ENCODE measurements at places on chromosomes 5 and 9.

GRCh38 chr5:81779916-81780266 is 29.0 kb upstream of the SSBP2 start:
- no peak for DNase-seq

DNA sequence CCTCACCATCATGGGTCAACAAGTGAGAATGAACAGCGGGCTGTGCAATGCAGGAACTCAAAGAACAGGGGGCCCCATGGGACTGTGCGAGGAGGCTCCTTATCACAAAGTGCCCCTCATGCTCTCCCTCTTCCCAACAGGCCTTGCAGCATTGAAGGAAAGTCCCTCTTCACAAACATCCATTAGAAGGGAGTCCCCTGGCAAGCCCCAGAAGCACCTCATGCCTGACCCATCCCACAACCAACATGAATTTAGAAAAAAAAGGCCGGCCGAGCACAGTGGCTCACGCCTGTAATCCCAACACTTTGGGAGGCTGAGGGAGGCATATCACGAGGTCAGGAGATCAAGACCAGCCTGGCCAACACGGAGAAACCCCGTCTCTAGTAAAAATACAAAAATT is 122.6 kb upstream of the FSTL4 start:
- DNase-seq = no peak

- DNase-seq = no peak
Measured at GRCh38 chr5:38757451-38758245, 88.2 kb upstream of the OSMR start.

- DNase-seq = no peak
Measured at GRCh38 chr5:50800410-50800809, 134.0 kb downstream of the PARP8 start.

DNA sequence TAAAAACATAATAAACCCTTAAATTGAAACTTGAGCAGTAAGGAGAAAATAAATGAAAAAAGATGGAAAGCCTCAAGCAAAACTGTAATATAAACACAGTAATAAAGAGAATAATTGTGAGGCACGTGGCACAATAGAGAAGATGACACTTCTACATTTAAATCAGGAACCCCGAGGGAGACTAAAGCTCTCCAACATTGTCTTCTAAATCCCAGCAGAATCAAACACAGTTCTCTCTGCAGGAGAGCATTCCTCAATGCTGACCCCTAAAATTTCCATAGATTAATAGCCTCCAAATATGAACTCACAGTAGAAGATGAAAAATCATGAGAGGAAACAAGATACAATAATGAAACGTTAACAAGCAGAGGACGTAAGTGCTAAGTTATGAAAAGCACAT is 721.2 kb upstream of the COX7C start:
- DNase-seq = no peak

GRCh38 chr9:91771027-91771426 is 179.0 kb downstream of the ROR2 start:
- no peak for DNase-seq

- DNase-seq = no peak
Measured at GRCh38 chr5:171714851-171715250, 70.8 kb upstream of the SMIM23 start.

GRCh38 chr5:119470851-119471451 is 18.7 kb downstream of the HSD17B4 start:
- peak; percentile 69 for DNase-seq

GRCh38 chr5:26009742-26010141 is 1028.6 kb downstream of the CDH9 start:
- DNase-seq = no peak

DNA sequence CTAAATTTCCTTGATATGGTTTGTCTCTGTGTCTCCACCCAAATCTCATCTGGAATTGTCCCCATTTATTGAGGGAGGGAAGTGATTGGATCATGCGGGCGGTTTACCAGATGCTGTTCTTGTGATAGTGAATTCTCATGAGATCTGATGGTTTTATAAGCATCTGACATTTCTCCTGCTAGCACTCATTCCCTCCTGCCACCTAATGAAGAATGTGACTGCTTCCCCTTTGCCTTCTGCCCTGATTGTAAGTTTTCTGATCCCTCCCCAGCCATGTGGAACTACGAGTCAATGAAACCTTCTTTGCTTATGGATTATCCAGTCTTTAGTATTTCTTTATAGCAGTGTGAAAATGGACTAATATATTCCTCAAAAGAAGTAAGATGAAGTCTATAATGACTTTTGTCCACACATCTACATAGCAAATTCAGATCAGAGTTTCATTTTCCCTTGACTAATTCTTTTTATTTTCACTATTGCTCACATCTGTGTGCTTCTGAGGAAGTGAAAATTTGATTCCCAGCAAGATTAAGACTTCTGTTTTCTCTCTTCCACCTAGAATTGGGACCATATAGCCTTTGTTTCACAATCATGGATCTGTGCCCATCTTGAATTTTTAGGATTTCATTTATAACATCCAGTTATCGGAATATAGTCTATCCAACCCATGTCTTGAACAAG is 393.5 kb downstream of the DMAC1 start:
- DNase-seq = no peak

GRCh38 chr9:84303061-84303460 is 37.5 kb downstream of the SLC28A3 start:
- no peak for DNase-seq

DNA sequence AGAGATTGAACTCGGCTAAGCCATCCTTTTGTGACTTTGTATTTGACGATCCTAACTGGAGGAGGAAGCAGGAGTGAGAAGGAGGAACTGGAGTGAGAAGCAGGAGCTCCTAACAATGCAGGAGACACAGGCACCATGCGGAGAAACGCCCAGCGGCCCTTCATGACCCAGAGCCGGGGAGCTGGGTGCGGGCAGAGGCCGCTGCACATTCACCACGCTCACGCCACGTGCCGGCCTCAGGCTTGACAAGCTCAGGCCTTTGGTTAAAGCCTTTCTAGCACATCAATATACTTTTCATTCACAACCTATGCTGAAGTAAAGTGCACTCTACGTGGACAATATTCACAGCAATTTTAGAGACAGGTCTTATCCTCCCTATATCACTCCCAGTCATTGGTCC is 124.8 kb upstream of the FAM120A start:
- DNase-seq = no peak

- DNase-seq = no peak
Measured at GRCh38 chr5:134609232-134609851, 23.3 kb downstream of the SAR1B start.

- DNase-seq = no peak
Measured at GRCh38 chr9:108217431-108218349, 638.1 kb downstream of the ACTL7B start.

GRCh38 chr5:149239917-149240316 is 31.7 kb upstream of the AFAP1L1 start:
- no peak for DNase-seq

- DNase-seq = no peak
Measured at GRCh38 chr5:172175263-172175719, 12.7 kb downstream of the STK10 start.

- DNase-seq = no peak
Measured at GRCh38 chr5:116517488-116517887, 57.1 kb downstream of the SEMA6A start.

- no peak for DNase-seq
Measured at GRCh38 chr5:87051502-87052113, 216.1 kb upstream of the RASA1 start.

DNA sequence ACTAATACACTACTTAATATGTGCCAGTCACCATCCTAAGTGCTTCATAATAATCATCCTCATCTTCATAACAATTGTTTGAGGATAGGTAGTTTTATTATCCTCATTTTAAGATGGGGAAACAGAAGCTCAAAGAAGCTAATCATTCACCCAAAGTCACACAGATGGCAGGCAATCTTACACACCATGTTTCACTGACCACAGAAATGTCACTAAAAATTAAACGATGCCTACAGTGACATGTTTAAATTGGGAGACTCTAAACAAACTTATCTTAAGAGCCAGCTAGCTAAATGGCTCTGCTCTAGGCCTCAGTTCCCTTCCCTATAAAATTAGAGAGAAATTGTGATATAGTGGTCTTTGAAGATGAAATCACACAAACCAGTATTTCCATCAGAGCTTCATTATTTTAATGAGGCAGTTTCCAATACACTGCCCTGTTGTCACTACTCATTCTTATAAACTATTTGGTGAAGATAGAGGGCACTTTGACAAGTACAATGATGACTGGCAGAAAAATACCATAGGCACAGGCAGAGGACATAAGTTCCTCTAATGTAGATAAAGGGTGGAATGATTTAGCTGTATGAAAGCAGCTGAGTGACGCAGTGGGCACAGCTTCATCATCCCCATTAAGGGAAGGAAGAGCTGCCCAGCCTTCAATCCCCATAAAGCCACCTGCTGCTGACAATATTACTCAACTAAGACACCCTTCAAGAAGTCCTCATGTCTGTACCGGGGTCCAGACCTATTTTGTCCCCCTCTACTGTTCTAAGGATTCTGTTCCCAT is 224.1 kb downstream of the ACTL7B start:
- DNase-seq = no peak

DNA sequence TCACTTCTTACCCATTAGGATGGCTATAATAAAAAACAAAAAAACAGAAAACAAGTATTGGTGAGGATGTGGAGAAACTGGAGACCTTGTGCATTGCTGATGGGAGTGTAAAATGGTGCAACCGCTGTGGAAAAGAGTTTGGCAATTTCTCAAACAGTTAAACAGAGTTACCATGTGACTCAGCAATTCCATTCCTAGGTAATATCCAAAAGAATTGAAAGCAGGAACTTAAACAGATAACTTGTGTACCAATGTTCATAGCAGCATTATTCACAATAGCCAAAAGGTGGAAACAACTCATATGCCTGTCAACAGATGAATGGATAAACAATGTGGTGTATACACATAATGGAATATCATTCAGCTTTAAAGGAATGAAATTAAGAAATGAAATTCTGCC is 28.9 kb downstream of the DCP2 start:
- DNase-seq = no peak

DNA sequence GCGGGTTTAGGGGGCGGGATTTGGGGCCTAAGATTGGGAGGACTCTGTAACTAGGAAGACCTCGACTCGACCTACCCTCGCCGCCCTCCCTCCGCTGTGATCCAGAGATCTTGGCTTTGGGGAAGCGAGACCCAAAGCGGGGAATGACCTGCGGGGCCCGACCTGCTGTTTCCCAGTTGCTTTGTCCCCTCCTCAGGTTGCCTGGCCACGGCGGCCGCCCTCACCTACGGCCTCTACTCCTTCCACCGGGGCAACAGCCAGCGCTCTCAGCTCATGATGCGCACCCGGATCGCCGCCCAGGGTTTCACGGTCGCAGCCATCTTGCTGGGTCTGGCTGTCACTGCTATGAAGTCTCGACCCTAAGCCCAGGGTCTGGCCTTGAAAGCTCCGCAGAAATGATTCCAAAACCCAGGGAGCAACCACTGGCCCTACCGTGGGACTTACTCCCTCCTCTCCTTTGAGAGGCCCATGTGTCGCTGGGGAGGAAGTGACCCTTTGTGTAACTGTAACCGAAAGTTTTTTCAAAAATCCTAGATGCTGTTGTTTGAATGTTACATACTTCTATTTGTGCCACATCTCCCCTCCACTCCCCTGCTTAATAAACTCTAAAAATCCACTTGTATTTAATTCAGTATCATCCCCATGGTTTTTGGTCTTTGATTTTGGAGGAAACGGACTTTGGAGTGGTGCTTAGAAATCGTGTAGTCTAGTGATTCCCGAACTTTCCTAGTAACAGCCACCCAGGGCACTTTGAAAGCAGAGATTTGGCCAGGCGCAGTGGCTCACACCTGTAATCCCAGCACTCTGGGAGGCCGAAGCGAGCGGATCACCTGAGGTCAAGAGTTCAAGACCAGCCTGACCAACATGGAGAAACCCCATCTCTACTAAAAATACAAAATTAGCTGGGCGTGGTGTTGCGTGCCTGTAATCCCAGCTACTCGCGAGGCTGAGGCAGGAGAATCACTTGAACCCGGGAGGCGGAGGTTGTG is 878 bp downstream of the HIGD2A start:
- DNase-seq = no peak

DNA sequence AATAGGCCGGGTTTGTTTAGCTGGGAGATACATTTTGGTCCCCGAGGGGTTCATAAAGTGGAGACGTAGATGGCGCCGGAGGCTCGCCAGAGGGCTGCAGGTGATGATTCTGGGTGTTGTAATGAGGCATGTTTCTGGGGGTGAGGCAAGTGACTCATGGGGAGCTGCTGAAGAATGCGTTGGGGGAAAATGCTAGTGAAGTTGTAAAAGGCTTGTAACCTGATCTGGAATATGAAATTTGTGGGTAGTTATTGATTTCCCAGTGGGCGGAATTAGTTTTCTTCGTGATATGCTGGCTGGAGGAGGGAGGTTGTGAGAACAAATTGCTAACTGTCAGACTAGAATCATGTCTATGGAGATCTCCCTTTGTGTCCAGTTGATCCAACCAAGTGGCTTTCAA is 158.3 kb downstream of the DOCK2 start:
- peak; percentile 6 for DNase-seq

- DNase-seq = no peak
Measured at GRCh38 chr9:7369384-7369821, 430.2 kb downstream of the DMAC1 start.

DNA sequence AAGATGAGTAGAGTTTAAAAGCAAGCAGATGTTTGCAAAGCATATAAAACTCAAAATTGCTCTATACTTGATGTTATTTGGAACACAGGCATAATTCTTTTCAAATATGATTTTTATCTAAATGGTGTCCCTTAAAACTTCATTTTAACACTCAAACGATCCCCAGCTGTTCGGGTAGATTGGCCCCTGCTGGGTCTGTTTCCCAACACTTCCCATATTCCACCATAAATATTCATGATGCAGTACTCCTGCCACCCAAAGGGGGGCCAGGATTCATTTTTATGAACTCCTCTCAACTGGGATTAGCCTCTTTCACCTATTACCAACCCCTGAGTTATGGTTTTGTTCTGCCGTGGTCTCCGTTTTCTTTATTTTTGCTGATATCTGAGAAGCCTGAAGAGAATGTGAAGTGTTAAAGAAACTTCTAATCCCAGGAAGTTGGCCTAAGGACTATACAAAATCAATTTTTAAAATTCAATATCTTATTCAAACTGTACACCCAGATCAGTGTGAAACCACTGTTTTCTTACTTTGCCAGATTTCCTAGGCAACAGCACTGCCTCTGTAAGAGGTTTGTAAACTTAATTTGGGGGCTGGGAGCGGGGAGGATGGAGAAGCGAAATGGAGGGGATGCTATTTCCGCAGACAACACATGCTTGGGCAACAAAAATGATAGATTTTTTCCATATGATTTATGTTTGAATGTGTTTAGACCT is 384.1 kb downstream of the DMRT2 start:
- DNase-seq = no peak

DNA sequence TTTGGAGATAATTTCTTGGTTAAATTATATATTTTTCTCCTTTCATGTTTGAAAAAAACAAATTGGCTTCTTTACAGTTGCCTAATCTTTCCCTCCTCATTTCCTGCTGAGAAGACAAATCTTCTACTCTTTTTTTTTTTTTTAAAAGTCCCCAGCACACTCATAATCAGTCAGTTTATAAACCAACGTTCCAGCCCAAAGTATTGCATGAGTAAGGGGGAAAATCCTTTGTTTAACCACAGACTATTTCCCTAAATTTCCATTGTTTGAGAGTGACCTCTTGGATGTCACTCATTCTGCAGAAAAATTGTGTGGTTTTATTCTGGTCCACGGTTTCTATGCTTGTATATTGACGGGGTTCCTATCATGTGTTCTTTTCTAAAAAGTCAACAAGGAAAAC is 55.1 kb upstream of the TLR4 start:
- DNase-seq = no peak

- no peak for DNase-seq
Measured at GRCh38 chr9:137263506-137263905, 8.4 kb downstream of the NELFB start.

Measured in dermis blood vessel endothelial cell (primary cell).